ENCODE measurements at places on chromosomes 4 and X. TPM values are rescaled to one million over a fixed set of nuclear protein-coding genes. Genes with fewer than 3 reads are reported as not detected.

- DNase-seq = no peak
These were observed 1.7 kb upstream of the GTPBP6 start for GRCh38 chrX:320126-320783.

- no peak for DNase-seq
These were observed 257.7 kb downstream of the THOC2 start for GRCh38 chrX:123475068-123475724.

- DNase-seq = peak; percentile 83
These were observed 991 bp downstream of the RAP2C start for GRCh38 chrX:132218100-132218812.

DNA sequence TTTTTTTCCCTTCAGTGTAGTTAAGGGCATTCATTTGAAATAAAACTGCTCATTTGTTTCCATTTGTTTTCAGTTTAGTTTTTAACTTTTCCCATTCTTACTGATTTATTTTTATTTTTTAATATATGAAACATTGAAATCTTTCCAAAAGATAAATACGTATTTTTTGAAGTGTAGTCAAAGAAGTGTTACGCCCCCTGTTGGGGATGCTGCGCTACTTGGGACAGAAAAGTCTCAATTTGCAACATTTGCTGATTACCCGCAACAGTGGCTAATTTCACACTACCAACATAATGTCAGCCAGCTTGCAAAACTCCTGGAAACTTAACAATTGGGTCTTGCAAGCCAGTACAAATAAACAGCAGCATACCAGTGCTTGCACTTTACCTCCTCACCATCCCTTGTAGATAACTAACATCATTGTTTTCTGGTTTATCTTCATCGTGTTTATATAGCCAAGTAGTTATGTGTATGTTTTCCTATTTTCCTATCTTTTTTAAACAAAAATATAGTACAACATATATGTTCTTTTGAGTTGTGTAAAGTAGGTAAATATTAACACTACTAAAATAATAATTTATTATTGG is 158.6 kb downstream of the STPG2 start:
- no peak for DNase-seq

- DNase-seq = no peak
These were observed 34.7 kb downstream of the LUZP4 start for GRCh38 chrX:115324194-115324593.

GRCh38 chr4:27973056-27973455 is 1112.4 kb downstream of the STIM2 start:
- DNase-seq = no peak

- DNase-seq = no peak
These were observed 124.2 kb downstream of the CAMK2D start for GRCh38 chr4:113637363-113637762.

- DNase-seq = no peak
These were observed 19.2 kb downstream of the LAMTOR3 start for GRCh38 chr4:99875071-99875470.

- no peak for DNase-seq
These were observed 48.1 kb upstream of the UGT2B15 start for GRCh38 chr4:68718447-68719074.

DNA sequence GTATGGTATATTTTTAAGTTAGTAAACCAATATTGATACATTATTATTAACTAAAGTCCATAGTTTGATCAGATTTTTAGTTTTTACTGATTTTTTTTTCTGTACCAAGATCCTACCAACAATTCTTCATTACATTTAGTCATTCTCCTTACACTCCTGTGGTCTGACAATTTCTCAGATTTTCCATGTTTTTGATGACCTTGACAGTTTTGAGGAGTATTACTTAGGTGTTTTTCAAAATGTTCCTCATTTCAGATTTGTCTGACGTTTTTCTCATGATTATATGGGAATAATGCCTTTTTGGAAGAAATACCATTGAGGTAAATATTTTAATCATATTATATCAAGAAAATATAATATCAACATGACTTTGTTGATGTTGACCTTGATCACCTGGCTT is 423.8 kb downstream of the PPP4R3C start:
- no peak for DNase-seq

GRCh38 chr4:41145571-41146078 is 68.7 kb downstream of the APBB2 start:
- DNase-seq = no peak

GRCh38 chrX:8191022-8191421 is 20.0 kb upstream of the VCX2 start:
- DNase-seq = no peak

- DNase-seq = no peak
These were observed 323.2 kb upstream of the GIMD1 start for GRCh38 chr4:106691749-106692148.

DNA sequence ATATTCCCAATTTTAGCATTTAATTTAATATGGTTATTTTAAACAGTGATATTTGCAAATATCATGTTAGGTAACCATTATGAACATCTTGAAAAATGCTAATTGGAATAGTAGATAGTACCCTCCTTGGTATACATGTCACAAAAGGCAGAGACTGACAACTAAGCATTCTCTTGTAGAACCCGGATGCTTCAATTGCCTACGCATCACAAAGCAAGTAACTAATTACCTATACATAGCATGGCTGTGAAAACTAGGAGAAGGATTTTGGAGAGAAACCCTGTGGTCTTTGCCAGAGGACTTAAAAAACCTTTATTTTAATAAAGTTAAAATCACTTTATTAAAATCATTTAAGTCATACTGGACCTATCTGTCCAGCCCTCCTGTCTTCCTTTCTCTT is 764.1 kb upstream of the TENM3 start:
- DNase-seq = no peak

Gene EFHC2
- 0.25 TPM for total RNA-seq

Gene NR0B1
- not detected for total RNA-seq

Gene CYSLTR1
- 0.66 TPM for total RNA-seq

Gene IL15
- 0.34 TPM for total RNA-seq
